ENCODE measurements at places on chromosomes 2 and 18.

DNA sequence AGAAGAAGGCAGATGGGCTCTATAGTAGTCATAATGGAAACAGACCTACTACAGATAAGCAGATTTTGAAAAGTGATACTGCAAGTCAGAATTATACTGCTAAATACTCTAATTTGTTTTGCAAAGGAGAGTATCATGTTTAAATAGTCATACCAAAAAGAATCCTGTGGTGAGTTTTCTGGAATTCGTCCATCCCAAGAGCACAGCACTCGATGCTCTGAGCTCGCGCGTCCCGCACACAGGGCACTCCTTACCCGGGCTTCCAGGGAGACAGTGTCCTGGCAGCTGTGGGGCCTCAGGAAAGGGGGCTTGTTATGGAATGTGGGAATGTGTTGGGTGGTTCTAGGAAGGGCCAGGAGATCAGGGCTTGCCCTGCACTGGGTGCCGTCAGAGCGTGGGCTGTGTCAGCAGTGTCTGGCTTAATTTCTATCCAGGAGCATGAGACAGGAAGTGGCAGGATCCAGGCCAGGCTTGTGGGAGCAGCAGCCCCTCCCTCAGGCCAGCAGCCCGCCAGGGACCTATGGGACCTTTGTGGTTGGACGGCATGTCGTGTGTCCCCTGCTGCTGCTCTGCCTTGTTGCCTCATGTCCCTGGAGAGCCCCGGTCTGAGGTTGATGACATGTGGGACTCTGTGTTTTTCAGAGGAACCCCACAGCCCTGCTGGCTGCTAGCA is 193.2 kb upstream of the TPO start:
- no peak for DNase-seq

GRCh38 chr2:18598848-18599484 is 9.6 kb upstream of the NT5C1B start:
- DNase-seq, result no peak

GRCh38 chr2:15935675-15936074 is 4.7 kb upstream of the MYCN start:
- DNase-seq, result no peak

DNA sequence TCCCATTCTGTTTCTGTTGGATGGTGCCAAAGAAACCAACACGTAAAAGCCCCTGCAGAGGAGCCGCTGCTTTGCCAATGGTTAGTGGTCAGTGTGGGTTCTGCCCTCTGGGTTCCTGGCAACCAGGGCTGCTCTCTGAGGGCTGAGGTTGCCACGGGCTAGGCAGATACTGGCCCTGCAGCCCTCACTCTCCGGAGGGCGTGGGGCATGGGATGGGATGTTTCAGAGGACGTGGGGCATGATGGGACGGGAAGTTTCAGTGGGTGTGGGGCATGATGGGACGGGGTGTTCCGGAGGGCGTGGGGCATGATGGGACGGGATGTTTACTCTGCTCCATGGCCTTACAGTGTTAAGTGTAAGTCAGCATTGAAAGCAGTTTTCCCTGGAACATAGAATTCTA is 34.2 kb downstream of the ADI1 start:
- peak; percentile 88 for DNase-seq

- DNase-seq, result no peak
Observed at GRCh38 chr2:381941-382727, 94.2 kb upstream of the ALKAL2 start.

DNA sequence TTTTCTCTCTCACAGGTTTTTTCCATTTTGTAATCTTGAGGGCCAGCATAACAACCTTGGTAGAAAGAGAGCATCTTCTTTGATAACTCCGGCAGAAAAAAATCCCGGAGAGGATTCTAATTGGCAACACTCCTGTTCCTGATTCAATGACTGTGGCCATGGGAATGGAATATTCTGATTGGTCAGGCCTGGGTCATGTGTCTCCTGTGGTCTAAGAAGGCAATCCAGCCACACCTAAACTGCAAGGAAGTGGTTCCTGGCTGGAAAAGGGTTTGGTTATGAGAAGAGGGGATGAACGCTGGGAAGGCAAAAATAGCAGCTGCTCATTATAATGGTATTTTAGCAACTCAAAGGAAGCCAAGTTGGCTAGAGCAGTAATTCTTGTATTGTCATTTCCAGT is 24.8 kb upstream of the ZNF638 start:
- DNase-seq, result no peak

GRCh38 chr2:236049981-236050380 is 118.2 kb downstream of the GBX2 start:
- DNase-seq, result no peak

GRCh38 chr18:62957885-62958472 is 242.6 kb downstream of the PHLPP1 start:
- DNase-seq, result no peak

DNA sequence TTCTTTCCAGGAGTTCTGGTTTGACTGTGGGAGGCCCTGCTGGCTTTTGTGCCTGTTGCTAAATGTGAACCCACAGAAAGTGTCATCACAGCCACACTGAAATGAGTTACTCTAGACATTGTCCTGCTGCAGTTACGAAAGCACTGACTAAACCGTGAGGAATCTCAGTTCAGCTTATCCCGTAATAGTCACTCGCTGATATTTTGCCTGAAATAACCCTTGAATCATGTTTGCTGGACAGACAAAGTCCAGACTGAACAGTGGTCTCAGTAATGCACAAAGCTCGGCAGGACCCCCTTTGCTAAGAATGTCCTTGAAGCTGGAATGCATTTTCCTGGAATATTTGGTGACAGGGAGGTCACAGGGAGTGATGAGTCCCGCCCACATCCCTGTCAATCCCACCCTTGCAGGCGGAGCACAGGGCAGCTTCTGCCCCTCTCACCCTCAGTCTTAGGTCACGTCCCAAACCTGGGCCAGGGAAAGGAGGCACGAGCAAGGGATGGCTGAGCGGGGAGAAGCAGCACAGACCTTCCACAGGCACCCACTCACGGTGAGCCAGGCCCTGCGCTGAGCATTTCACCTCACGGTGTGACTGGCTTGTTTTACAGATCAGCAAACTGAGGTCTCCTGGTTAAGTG is 53.4 kb downstream of the ADI1 start:
- DNase-seq, result no peak

GRCh38 chr2:185507719-185508118 is 230.9 kb upstream of the FSIP2 start:
- DNase-seq, result no peak

DNA sequence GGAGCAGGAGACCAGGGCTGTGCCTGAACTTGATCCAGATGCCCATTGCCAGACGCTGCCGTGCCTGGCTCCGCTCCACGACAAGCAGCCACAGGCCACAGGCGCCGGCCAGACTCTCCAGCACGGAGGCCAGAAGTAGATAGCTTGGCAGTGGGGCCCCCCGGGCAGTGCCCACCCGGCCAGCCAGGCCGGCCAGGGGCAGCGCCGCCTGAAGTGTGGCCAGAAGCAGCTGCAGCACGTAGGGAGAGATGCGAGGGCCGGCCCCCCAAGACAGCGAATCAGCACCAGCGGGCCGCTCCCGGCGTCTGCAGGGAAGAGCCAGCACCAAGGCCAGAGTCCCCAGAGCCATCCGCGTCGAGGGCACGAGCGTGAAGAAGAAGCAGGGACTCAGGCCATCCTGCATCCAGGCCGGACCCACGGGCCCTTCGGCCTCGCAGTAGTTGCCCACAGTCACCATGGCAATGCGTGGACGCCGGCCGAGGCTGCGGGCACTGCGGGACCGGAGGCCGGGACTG is 484 bp downstream of the ABCB6 start:
- DNase-seq, result peak; percentile 91

DNA sequence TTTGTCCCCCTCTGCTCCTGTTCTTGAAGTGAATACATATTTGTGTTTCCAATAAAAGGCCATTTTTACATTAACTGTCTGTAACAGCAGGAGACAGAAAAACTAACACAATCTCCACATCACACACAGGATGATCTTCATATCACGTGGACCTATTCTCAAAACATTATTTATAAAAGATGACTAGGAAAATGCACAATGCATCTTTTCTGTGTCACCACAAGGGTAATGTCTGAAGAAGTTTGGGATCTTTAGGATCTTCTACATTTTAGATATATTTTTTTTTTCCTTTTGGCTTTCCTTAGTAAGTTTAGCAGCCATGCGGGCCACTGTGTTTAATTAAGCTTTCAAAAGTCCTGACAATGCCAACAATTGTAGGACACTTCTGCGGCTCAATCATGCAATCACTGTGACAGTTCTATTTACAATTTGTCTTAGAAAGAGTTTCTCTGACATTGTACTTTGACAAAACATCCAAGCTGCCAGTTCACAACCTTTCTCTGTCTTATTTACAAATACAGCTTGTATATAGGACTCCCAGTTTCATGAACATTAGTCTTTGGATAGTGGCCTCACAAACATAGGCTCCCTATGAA is 12.3 kb downstream of the BCL11A start:
- no peak for DNase-seq

GRCh38 chr2:237879058-237879430 is 19.6 kb downstream of the RAMP1 start:
- no peak for DNase-seq

GRCh38 chr2:85110991-85111560 is 22.1 kb upstream of the TCF7L1 start:
- no peak for DNase-seq

- no peak for DNase-seq
Observed at GRCh38 chr2:6590442-6590841, 275.3 kb downstream of the CMPK2 start.

DNA sequence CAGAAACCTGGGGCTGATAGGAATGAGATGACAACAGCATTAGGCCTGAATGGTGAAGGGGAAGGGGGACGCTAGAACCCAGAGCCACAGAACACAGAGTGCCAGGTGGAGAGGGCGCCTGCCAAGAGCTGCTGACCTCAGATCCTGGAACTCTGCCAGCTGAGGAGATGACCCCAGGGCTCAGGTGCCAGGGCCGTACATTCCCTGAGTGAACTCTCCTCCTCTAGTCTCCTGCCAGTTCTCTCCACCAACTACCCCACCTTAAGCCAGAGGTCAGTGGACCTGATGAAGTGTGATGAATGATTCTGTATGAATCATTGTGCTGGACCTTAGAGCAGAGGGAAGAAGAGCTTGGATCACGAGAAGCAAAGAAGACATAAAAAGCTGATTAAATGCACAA is 1582.2 kb upstream of the ACVR2A start:
- no peak for DNase-seq

- peak; percentile 77 for DNase-seq
Observed at GRCh38 chr2:239360421-239361310, 40.2 kb downstream of the HDAC4 start.

GRCh38 chr18:5317186-5317585 is 21.7 kb upstream of the ZBTB14 start:
- no peak for DNase-seq

DNA sequence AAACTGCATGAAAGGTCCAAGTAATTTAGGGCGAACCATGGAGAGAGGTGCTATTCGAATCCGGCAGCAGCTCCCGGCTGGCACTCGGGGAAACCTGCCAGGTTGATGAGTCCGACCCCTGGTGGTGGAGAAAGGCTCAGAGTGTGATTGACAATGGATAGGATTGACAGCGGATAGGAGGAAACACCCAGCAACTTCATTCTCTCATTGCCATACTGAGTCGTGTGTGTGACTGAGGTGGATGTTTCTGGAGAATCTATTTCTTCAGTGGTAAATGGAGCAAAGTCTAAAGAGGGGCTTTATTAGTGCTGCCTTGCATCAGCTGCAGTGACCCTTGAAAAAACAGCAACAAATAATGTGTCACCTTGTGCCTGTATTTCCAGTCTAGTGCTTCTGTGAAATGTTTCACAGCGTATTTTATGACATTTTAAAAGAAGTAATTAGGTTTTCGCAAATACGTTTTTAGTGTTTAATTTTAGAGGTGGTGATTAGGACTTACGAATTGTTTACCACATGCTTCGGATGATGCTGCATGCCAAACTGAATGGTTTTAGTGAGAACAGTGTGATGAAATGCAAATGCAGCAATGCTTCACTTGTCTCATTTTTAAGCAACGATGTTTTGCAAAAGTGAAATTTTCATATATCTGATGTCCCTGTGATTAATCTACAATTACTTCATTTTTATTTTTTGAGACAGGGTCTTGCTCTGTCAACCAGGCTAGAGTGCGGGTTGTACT is 102.0 kb downstream of the DCDC2C start:
- no peak for DNase-seq

DNA sequence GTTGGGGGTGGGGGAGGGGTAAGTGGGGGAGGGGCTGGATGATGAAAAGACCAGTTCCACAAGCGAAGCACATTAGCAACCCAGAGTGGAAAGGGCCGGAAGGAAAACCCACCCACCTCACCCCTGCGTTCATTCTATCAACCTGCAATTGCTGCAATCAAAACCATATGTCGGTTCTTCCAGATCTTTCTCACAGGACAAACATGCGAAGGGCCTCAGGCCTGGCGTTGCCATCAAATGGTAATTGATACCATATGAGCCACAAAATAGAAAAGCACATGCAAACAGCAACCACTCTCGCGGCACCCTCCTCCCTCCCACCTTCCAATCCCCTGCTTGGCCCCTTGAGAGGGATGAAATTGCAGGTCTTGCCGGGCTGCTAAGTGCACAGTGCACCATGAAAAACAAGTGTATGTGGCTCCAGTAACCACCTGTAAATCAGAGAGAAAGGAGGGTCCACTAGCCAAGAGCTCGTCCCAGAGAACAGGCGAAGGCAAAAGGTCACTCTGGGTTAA is 287.5 kb downstream of the TCF4 start:
- DNase-seq, result no peak

- DNase-seq, result no peak
Observed at GRCh38 chr2:74155830-74156229, 8.1 kb upstream of the BOLA3 start.

- DNase-seq, result peak; percentile 39
Observed at GRCh38 chr2:219645631-219646527, 18.4 kb downstream of the SLC4A3 start.

GRCh38 chr18:4453567-4453873 is 1.6 kb downstream of the DLGAP1 start:
- DNase-seq, result no peak

DNA sequence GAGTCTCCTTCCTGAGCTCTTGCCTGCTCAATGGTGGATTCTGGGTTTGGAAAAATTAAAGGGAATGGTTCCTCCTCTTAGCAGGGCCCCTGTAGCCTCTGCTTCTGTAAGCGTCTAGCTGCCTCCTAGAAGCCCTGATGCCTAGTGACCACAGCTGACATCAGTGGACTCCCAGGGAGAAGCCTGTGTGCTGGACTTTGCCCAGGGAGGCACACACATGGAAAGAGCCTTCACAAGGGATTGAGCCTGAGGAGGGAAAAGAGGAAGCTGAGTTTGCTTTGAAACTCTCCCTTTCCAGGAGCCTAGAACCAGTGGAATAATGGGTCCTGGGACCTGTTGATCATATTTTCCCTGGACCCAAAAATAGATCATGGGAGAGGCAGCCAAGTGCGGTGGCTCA is 1.4 kb upstream of the CFAP65 start:
- DNase-seq, result peak; percentile 41

GRCh38 chr2:175275539-175275938 is 94.0 kb upstream of the ATP5MC3 start:
- no peak for DNase-seq
